Muscle of leg (tissue), 16 donors: ENCODE measurements at places on chromosomes 7 and 10. TPM values are rescaled to one million over a fixed set of nuclear protein-coding genes. Genes with fewer than 3 reads are reported as not detected.

GRCh38 chr7:41916450-41916927 is 213.6 kb upstream of the INHBA start:
- DNase-seq: peak; percentile 80

Gene LRMDA
- total RNA-seq: 7.9 TPM

Gene MTURN
- total RNA-seq: 65.8 TPM

DNA sequence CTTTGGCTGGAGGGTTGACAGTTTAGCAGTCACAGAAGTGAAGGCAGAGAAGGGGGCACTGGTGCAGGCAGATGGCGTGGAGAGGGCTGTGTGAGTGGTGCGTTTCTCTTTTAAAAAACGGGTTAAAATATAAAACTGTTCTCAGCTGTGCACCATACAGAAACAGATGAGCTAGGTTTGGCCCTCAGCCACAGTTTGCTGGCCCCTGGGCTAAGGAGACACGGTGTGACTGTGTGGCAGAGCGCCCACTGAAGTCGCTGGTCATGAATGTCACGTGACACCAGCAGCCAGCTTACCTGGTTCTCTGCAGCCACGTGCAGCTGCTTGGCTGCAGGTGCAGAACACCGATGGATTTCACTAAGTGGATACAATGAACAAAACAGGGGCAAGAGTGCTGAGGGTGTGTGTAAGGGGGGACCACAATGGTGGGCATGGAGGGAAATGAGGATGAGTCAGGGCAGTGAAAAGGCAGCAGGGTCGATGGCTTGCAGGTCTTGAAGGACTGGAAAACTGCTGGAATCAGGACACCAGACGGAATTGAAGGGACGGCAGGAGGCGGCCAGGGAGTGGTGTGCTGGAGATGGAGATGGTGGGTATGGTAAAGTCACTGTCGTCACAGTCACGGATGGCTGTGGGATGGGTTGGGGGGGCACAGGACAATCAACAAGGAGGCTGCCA is 7.4 kb downstream of the ZNF746 start:
- DNase-seq: no peak

- DNase-seq: no peak
Measured at GRCh38 chr7:157129200-157129599, 9.5 kb upstream of the UBE3C start.

DNA sequence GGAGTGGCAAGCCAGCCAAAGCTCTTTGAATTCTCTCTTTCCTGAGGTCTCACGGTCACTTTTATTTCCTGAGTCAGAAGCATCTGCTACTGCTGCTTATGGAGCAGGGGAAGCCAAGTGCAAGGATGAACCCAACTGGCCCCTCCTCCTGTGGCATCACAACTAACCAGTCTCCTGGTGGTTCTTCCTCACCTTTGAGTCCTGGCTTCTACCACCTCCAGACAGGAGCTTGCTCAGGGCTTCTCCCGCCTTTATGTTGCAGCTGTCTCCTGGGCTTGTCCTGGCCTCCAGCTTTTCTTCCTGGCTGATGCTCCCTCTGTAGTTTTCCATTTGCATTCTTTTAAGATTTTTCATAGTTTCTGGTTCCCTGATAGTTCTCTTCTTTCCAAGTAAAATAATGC is 349.7 kb upstream of the NRP1 start:
- peak; percentile 95 for DNase-seq

GRCh38 chr10:69657430-69657829 is 27.4 kb downstream of the FAM241B start:
- no peak for DNase-seq

Gene IDI2
- not detected for total RNA-seq

GRCh38 chr7:13952921-13953320 is 36.5 kb downstream of the ETV1 start:
- peak; percentile 47 for DNase-seq

DNA sequence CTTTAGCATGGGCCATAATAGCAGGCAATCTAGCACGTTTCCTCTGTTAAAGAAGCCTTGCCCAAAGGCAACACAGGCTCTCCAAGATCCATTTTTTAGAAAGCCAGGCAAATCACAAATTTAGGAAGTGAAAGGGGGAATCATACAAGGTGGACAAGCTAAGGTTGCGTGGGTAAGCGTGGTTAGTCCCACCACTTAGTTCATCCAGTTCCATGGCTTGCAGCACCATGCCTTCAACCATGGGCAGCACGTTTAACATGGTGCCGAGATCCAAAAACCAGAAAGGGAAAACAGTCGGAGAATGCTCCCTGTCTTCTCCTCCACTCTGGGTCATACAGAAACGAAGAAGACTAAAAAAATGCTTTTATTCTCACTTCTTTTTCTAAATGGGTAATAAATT is 234.4 kb upstream of the IMMP2L start:
- no peak for DNase-seq

Gene MYH16
- not detected for total RNA-seq

DNA sequence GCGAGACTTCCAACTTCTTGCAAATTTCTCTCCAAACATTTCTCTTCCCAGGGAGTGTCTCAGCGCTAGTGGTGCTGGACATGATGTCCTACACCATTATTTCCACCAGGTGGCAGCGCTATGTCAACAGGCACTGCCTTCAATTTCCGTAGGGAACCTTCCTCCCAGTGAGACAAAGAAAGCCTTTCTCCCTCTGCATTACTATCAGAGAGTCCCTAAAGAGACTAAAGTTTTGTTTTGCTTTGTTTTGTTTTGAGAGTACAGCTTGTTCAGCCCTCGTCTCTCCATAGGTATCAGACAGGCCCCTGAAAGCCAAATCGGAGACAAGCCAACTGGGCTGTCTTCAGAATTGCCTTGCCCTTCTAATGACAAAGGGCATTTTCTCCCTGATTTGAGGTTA is 44.2 kb upstream of the GGCT start:
- DNase-seq: peak; percentile 76

GRCh38 chr7:27767374-27767773 is 27.4 kb downstream of the TAX1BP1 start:
- DNase-seq: no peak

Gene NKX2-3
- 0.62 TPM for total RNA-seq

Gene LSM8
- 33.8 TPM for total RNA-seq

Gene GPR15LG
- not detected for total RNA-seq

Gene ACSL5
- 1.7 TPM for total RNA-seq

Gene PNLIPRP3
- 0.04 TPM for total RNA-seq

Gene NCF1
- total RNA-seq: 0.66 TPM

DNA sequence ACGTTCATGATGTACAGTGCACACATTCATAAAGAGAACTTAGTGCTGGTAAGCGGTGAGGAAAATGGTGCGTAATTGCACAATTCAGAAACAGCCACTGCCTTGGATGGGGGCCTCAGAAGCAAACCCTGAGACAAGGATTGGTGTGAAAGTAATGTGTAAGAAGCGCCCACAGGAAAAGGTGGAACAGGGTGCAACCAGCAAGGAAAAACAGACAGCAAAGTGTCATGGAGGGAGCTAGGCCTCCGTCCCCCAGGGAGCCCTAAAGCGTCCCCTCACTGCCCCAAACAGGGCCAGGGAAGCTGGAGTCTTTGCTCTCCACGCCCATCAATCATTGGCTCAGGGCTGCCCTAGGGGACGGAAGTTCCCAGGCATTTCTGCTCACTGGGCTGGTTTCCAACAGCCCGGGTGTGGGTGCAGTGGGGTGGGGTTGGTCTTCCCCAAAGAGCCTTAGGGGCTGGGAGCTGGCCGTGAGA is 9.6 kb upstream of the C10orf105 start:
- peak; percentile 70 for DNase-seq

DNA sequence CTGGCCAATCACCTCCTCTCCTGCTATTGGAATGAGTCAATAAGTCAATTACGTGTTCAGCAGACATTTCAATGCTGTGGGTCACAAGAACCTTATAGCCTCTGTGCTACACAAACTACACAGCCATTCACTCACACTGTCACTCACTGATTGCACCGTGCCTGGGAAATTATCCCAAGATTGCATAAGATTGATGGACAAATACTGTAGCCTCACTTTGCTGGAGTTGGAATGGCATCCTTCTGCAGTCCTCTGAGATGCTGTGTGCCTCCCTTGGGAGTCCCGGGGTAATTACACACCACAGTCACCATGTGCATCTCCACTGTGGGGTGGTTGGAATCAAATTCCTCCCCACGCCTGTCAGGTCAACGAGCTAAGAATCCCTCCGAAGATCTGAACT is 358.7 kb upstream of the MGMT start:
- no peak for DNase-seq

Gene EN2
- 0.09 TPM for total RNA-seq

Gene HOXA6
- total RNA-seq: 5.6 TPM

DNA sequence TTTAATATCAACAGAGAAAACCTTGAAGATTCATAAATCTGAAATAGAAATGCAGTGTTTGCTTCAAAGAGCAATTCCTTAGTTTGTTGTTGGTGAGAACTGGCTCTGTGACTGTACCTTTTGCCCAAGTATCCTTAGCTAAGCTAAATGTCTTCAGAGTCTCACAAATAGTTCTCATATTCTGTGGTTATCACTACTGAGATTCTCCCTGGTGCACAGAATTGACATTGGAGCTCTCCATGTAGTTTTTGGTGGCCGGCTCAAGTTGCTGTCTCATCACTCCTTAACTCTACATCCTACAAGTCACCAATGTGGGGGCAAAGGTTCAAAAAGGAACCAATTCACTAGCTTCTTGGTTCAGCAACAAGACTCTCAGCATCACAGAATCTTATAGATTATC is 780.3 kb downstream of the LRMDA start:
- DNase-seq: no peak

Gene OLAH
- 0.13 TPM for total RNA-seq

- no peak for DNase-seq
Measured at GRCh38 chr7:106080300-106080987, 31.7 kb downstream of the SYPL1 start.

Gene TUBAL3
- total RNA-seq: 0.09 TPM

Gene KCNK18
- not detected for total RNA-seq

DNA sequence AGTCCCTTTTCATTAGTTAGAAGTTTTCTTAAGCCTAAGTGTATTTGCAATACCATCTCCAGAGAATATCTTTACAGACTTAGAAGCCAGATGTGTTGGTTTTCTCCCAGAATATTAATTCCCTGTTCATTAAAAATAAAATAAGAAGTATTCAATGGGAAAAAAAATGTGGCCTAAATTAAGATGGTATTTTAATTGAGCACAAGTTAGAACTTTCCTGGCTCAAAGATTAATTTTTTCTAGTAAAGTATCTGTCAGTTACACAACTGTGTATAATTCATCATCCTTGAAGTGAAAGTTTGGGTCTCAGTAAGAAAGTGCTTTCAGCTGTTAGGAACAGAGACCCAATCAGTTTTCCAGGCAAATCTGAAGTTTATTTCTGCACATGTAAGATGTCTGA is 1179.5 kb upstream of the C7orf33 start:
- peak; percentile 89 for DNase-seq

Gene MNX1
- total RNA-seq: not detected

GRCh38 chr10:126350216-126350992 is 37.9 kb downstream of the ADAM12 start:
- DNase-seq: peak; percentile 87

GRCh38 chr10:89151857-89152256 is 55.3 kb downstream of the CH25H start:
- no peak for DNase-seq

DNA sequence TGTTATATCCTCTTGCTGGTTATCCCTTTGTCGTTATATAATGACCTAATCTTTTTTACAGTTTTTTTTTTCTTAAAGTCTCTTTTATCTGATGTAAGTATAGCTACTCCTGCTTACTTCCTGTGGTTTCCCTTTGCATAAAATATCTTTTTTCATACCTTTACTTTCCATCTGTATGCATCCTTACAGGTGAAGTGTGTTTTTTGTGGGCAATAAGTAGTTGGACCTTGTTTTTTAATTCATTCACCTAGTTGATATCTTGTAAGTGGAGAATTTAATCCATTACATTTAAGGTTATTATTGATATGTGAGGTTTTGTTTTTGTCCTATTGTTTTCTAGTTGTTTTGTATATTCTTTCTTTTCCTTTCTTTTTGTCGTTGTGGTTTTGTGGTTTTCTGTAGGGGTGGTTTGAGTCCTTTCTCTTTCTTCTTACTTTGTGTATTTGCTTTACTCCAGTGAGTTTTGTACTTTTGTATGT is 168.6 kb downstream of the MLLT10 start:
- DNase-seq: no peak

Gene OGDHL
- 0.31 TPM for total RNA-seq

Gene ADCYAP1R1
- 5.8 TPM for total RNA-seq

GRCh38 chr7:106812027-106812643 is 52.9 kb upstream of the PIK3CG start:
- peak; percentile 51 for DNase-seq

DNA sequence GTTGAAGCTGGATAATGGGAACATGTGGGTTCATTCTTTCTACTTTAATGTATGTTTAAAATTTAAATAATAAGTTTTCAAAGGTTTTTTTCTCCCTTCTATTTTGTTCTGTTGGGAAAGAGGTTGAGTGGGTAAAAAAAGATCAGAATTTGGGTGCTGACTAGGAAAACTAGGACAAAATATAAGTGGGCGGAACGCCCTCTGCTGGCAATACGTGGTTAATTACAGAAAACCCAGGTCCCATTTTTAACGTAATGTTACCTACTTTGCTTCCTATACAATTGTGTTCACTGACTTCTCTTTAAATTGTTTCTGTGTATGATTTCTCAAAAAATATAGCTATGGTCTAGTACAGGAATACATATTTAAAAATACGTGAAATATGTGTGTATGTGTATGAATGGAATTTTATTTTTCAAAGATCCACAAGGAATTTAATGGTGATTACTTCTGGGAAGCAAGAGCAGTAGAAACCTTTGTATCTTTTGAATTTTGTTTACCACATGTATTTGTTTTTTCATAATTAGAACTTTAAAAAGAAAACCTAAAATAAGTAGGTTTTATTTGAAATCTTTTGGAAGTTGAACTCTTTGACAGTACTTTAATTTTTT is 8.7 kb downstream of the ECD start:
- DNase-seq: peak; percentile 67

- DNase-seq: no peak
Measured at GRCh38 chr10:24571870-24572450, 151.7 kb downstream of the ARHGAP21 start.

Gene LRRC61
- 3.6 TPM for total RNA-seq

DNA sequence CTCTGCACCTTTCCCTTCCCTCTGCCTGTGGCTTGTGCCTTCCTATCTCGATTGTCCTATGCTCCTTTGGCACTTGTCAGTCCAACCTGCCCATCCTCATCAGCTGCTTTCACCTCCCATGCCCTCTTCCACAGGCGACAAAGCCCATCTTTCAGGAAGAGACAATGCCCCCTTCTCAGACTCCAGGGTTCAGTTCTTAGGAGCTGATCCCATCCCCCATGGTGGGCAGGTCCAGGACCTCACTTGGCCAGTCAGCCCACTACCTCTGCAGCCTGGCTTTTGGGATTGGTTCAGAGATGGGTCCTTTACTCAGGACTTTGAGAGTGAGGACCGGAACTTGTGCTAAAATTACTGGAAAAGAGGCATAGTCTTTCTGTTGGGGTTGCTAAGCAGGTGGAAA is 74.0 kb upstream of the NANOS1 start:
- DNase-seq: no peak

Gene CYP2W1
- 0.62 TPM for total RNA-seq

Gene HHEX
- 3.6 TPM for total RNA-seq

GRCh38 chr7:29839302-29839701 is 33.0 kb downstream of the WIPF3 start:
- DNase-seq: peak; percentile 97

GRCh38 chr7:79272938-79273337 is 180.5 kb downstream of the MAGI2 start:
- DNase-seq: no peak
